ENCODE measurements at places on chromosomes 4 and X.

DNA sequence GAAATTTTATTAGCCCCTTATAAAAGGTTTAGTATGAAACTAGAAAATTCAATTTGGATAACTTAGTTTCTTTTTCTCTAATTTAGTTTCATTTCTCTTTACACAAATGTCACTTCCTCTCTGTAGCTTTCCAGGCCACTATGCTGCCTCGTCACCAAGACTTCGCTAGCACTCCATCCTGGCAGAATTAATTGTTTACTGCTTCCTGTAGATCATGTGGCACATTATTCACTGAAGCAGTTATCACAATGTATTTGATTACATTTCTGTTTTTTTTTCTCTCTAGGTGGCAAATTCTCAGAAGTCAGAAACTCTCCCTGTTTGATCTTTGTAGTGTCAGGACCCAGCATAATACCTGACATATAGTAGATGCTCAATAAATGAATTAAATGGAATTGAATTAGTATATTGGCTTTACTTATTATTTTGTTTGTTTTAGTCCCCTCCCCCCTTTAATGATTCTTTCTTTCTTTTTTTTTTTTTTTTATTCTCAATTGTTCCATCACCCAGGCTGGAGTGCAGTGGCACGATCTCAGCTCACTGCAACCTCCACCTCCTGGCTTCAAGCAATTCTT is 9.3 kb upstream of the SAT1 start:
- no peak for DNase-seq

DNA sequence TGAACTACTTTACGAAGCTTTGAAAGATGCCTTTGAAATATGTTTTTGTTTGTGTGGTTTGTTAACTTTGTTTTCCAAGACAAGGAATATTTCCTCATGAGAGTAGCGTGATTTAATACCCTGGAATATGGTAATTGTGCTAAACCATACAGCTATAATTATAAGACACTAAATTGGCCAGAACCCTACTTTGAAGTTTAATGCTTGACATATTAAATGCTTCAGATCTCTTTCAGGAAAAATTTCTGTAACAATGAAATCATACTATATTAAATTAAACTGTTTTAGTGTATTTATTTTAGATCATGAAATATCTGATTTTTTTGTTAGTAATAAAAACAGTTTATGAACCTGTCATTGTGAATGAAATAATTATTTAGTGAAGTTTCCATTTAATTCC is 63.5 kb downstream of the DCLK2 start:
- DNase-seq: no peak

DNA sequence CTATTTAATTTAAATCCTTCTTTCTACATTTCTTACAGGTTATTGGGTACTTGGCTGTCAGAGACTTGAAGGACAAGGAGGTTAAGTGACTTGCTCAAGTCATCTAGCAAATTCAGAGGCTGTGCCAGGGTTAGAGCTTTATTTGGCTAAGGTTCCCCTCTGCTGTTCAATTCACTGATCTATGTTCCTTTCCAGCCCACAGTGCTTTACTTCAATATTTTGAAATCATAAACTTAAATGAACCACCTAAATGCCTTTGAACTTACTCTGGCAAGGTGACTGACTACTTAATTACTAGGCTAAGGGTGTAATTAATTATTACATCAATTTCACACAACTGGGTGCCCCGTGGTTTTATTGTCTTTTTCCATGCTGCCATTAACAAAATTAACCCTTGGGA is 288.7 kb downstream of the CAMK2D start:
- DNase-seq: no peak

GRCh38 chr4:25308761-25309160 is 3.8 kb upstream of the ZCCHC4 start:
- no peak for DNase-seq

DNA sequence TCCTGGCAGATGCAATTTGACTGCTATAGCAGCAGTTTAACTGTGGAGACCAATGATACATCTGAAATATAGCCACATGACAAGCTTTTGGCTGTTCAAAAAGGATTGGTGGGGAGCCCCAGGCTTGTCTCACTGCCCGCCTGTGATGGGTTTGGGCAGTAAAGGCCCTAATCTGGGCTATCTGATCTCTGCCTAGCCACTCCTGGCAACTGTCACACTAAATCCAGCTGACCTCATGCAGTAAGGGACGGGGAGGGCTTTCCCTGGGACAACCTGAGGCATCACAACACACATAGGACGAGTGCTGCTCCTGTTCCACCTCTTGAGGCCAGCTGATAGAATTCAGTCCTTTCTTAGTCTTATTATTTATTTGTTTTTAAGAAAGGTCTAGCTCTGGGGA is 56.2 kb downstream of the CCDC158 start:
- no peak for DNase-seq

DNA sequence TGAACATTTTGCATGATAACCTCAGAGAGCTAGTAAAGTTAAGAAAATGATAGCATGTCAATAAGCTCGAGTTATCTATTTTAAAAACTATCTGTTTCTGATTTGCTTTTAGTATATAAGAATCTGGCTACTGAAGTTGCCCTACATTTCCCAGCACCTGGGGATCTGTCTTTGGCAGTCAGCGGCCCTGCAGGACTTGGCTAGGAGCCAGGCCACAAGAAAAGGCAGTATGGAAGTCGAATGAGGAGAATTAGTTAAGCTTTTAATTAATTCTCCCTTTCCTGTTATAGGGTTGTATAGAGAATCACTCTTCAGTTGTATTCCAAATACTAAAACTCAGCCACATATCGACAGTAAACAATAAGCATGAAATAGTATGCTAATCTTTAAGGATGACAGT is 22.7 kb downstream of the POU4F2 start:
- no peak for DNase-seq

- DNase-seq: no peak
Observed at GRCh38 chr4:37762294-37762990, 64.0 kb upstream of the PGM2 start.

DNA sequence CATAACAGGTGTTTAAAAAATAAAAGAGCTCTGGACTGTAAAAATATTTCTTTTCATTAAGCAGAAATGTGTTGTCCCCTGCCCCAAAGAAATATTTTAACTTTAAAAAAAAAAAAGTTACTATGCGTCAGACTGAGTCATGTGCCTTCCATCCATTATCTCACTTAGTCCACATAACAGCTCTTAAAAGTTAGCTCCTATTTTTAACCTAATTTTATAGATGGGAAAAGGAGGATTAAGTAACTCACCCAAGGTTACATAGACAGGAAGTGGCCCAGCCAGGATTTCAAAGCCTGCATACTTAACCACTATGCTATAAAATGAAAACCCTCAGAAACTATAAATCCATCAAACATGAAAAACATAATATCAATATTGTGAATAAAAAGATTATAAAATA is 97.7 kb downstream of the MANBA start:
- DNase-seq: no peak

- no peak for DNase-seq
Observed at GRCh38 chrX:12579311-12579710, 211.9 kb upstream of the PRPS2 start.

- DNase-seq: no peak
Observed at GRCh38 chr4:89469930-89470375, 162.4 kb upstream of the GPRIN3 start.

DNA sequence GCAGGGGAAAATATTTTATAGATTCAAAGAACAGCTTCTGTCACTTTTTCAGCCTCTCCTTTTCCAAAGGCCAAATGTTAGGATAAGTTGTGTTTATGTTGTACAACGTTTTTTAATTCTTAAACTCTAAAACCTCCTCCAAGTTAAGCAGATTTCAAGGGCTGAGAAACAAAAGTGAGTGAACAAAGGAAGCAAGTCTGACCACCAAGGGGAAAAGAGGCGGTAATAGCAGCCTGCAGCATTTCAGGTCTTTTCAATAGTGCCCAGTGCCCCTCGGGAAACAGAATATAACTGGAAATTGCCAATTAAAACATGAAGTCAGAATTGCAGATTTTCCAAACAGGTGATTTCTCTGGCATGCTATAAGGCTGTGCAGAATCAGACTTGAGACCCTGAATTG is 510.0 kb upstream of the HTR2C start:
- DNase-seq: no peak

GRCh38 chr4:36267486-36268268 is 13.7 kb upstream of the DTHD1 start:
- DNase-seq: no peak

GRCh38 chrX:70183091-70183490 is 5.8 kb downstream of the DGAT2L6 start:
- DNase-seq: no peak

GRCh38 chr4:106708464-106708816 is 327.7 kb downstream of the DKK2 start:
- DNase-seq: no peak

All from stimulated activated CD4-positive, alpha-beta T cell treated with anti-CD3 and anti-CD28 coated beads, Interleukin-12 subunit alpha, Interleukin-12 subunit beta, amount 100 ng/mL, for 48 hours (primary cell).